Thymus (tissue), 14 donors: ENCODE measurements at places on chromosomes 16 and 17. TPM values are rescaled to one million over a fixed set of nuclear protein-coding genes. Genes with fewer than 3 reads are reported as not detected.

GRCh38 chr17:2500446-2500845 lies 11.2 kb downstream of the METTL16 start:
- no peaks in the 10 kb centered on the region for H3K27me3 ChIP-seq
- no peak overlapping the region for H3K4me3 ChIP-seq
- H3K36me3 ChIP-seq = peaks cover 15% of the 10 kb centered on the region
- no peak for DNase-seq
- no peaks in the 10 kb centered on the region for H3K4me1 ChIP-seq

- H3K27me3 ChIP-seq = no peaks in the 10 kb centered on the region
- no peak for DNase-seq
- no peak overlapping the region for H3K4me3 ChIP-seq
- H3K27ac ChIP-seq = no peak overlapping the region
- H3K4me1 ChIP-seq = no peaks in the 10 kb centered on the region
Observed at GRCh38 chr16:75929046-75929445, 202.8 kb upstream of the CPHXL start.

DNA sequence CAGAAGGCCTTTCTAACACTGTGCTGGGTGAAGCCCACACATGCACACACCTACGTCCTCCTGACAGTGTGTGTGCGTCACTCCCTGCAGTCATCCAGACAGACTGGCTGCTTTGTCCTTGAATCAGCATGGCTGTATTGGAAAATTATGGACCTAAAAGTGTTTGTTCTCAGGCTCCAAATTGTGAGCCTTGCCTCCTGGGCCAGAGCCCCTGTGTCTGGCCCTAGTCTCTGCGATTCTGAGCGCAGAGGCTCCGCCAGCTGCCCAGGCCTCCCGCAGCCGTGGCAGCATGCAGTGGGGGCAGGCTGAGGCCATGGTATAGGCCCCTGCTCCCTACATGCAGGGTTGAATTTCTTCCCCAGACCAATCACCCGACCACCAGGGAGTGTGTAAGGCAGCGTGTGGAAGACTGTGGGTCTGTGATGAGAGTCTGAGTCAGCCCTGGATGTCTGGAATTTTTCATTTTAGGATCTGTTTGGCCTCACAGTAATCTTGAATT lies 166.9 kb downstream of the LGALS9B start:
- no peak overlapping the region for H3K27ac ChIP-seq
- no peak for DNase-seq
- H3K4me1 ChIP-seq = peaks cover 18% of the 10 kb centered on the region

DNA sequence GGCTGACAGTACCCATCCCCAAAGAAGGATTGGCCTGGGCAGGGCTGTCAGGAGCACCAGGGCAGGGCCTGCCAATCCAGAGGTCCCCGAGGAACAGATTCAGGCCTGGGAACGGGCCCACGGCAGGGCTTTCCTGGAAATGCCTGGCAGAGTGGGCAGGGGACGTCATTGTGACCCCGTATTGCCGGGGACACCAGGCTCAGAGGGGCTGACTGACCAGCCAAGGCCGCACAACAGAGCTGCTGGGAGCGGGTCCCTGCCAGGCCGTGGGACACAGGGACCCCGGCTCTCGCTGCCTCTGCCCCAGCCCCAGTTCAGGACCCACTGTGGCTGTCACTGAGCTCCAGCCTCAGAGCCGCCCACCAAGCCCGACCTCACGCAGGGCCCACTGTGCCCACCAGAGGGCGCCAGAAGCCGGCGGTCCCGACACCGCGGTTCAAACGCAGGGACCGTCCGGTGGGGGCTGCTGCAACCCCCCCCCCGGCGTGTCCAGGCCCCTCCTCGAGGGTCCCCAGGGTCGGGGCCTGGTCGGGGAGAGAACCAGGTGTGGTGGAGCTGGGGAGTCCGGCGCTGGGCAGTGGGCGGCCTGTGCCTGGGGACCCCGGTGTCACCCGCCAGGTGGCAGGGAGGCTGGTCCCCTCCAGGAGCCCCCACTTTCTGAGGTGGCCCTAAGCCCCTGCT lies 15.2 kb upstream of the SSTR5 start:
- no peaks in the 10 kb centered on the region for H3K36me3 ChIP-seq
- no peaks in the 10 kb centered on the region for H3K4me1 ChIP-seq

TP53TG3F gene
- total RNA-seq = not detected

PRSS22 gene
- 0.42 TPM for total RNA-seq

DNA sequence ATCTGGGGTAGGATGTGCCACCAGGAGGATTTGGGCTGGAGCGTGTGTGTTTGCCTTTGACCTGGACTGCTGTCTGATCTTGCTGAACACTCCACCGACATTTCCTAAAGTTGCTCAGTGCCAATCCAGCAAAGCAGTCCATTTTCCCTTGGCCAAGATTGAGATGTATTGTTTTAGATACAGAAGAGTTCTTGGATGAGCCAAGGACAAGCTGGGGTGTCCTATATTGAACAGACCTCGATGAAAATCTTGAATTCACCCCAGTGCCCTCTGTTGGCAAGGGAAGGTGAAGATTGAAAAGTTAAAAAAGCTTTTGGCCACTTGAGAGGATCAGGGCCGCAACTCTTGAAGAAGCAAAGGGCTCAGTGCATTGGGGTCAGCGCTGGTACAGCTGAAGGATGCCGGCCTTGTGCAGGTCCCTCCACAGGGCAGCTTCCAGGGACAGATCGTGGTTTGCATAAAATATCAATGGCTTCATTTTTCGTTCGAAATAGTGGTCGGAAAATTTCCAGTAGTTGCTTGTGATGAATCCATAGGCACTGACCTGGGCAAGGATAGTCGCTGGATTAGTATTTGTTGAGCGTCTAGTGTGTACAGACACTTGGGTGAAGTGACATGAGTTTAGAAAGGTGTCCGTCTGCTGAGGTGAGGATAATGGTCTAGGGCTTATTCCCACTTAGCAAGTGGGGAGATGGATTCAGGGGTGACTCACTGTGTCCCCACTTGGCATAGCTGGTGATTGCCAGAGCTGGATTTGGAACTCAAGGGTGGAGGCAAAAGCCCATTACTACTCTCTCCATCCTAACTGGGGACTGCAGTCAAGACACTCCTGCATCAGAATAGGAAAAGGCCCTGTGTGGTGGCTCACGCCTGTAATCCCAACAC lies 19.7 kb downstream of the ST6GALNAC2 start:
- no peak for DNase-seq
- H3K27me3 ChIP-seq = no peaks in the 10 kb centered on the region
- H3K27ac ChIP-seq = no peak overlapping the region
- peaks cover 54% of the 10 kb centered on the region for H3K36me3 ChIP-seq

C17orf113 gene
- total RNA-seq = 0.71 TPM

GRCh38 chr17:50046667-50047066 lies 9.2 kb upstream of the ITGA3 start:
- H3K27ac ChIP-seq = no peak overlapping the region
- no peak for DNase-seq
- H3K27me3 ChIP-seq = peaks cover 18% of the 10 kb centered on the region
- H3K36me3 ChIP-seq = no peaks in the 10 kb centered on the region
- H3K4me1 ChIP-seq = no peaks in the 10 kb centered on the region
- no peak overlapping the region for H3K4me3 ChIP-seq

OTOP2 gene
- 0.05 TPM for total RNA-seq

GRCh38 chr16:29139261-29139802 lies 154.5 kb downstream of the LAT start:
- peaks cover 26% of the 10 kb centered on the region for H3K4me1 ChIP-seq
- H3K4me3 ChIP-seq = no peak overlapping the region
- H3K27ac ChIP-seq = no peak overlapping the region
- no peak for DNase-seq
- H3K36me3 ChIP-seq = no peaks in the 10 kb centered on the region

DNA sequence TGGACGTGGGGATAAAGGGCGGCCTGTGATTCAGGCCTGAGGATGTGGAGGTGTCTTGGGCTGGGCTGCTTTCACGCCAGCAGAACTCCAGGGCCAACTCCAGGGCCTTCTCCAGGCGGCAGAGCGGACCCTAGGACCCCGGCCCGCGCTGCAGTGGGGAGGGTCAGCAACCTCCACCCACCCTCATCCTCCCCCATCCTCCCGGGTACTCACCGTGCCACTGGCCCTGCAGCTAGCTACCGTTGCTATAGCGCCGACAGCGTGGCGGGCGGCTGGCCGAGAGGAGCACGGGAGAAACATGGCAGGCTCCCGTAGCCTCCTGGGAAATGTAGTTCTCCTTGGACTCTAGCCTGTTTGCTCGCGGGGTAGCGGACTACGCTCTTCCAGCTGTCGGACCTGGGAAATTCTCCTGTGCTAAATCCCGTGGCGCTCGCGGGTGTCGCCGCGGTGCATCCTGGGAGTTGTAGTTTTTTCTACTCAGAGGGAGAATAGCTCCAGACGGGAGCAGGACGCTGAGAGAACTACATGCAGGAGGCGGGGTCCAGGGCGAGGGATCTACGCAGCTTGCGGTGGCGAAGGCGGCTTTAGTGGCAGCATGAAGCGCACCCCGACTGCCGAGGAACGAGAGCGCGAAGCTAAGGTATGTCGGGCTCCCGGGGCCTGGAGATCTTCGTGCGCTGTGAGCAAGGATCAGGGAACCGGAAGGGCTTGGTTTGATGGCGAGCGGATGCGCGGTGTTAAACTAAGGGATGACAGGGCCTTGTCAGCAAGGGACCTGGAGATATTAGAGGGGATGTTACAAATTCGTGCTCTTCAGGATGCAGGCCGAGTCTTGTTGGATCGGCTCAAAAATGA lies at the start of the genes FTO and RPGRIP1L:
Gene FTO, plus strand, starts transcription at position 567 of the 855 bp plus-strand sequence.
Gene RPGRIP1L, minus strand, starts transcription at position 270 of the 855 bp plus-strand sequence. CDS start 3,136 bp downstream, outside the sequence.
- H3K4me3 ChIP-seq = peak within 1 kb of the TSS; percentile 54
- H3K27me3 ChIP-seq = no peaks in the 10 kb centered on the region
- peaks cover 7% of the 10 kb centered on the region for H3K4me1 ChIP-seq
- no peaks in the 10 kb centered on the region for H3K36me3 ChIP-seq

- H3K4me1 ChIP-seq = no peaks in the 10 kb centered on the region
- no peaks in the 10 kb centered on the region for H3K36me3 ChIP-seq
- DNase-seq = no peak
Observed at GRCh38 chr17:72117535-72118334, 3.1 kb upstream of the SOX9 start.

CA5A gene
- total RNA-seq = 0.09 TPM

- no peaks in the 10 kb centered on the region for H3K27me3 ChIP-seq
- DNase-seq = no peak
- no peaks in the 10 kb centered on the region for H3K36me3 ChIP-seq
- no peaks in the 10 kb centered on the region for H3K4me1 ChIP-seq
- no peak overlapping the region for H3K4me3 ChIP-seq
Observed at GRCh38 chr17:27240086-27240801, 53.7 kb upstream of the WSB1 start.
